Activated T-helper 2 cell treated with anti-CD3 and anti-CD28 coated beads, Interferon-gamma antibody, Interleukin-2, Interleukin-4, amounts not matched to agents 10 μg/mL and 5 μg/mL and 100 μg/mL, durations not matched to agents 14 hours and 24 hours and 36 hours (primary cell): ENCODE measurements at places on chromosomes 5 and 9. TPM values are rescaled to one million over a fixed set of nuclear protein-coding genes. Genes with fewer than 3 reads are reported as not detected.

PCDHGC5 gene
- not detected in 2 replicates for total RNA-seq

DNA sequence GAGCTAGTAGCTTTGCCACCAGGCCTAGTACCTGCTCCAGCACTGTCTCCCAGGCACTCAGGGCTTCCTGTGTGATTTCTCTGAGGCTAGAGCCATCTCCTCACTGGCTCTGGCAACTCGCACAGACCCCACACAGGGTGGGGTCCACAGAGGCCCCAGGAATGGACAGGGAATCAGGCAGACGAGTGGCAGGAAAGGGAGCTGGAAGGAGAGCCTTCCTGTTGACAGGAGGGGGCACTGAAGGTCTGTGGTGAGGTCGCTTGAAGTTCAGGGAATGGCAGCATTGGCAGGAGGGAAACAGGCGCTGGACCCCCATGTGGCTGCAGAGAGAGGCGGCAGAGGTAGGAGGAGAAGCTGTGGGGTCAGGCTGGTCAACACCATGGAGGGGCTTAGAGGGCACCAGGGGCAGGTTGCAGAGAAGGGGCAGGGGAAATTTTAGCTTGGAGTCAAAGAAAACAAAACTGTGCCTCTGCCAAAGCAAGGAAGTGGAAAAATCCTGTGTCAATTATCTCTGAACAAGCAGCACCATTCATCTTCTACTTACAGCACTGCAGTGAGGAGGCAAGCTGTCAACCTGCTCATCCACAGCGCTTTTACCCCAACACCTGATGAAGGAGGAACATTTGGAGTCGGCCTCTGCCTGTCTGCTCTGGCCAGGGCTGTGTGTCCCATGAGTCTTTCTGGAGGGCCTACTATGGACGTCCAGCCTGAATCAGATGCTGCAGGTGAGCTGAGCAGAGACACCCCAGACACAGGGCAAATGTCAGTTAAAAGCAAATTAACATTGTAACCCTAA lies 270.2 kb downstream of the FSTL4 start:
- no peak for DNase-seq

- DNase-seq: no peak
Observed at GRCh38 chr9:104779946-104780535, 16.1 kb downstream of the NIPSNAP3B start.

TAF11L10 gene
- total RNA-seq: not detected in 2 replicates

DNA sequence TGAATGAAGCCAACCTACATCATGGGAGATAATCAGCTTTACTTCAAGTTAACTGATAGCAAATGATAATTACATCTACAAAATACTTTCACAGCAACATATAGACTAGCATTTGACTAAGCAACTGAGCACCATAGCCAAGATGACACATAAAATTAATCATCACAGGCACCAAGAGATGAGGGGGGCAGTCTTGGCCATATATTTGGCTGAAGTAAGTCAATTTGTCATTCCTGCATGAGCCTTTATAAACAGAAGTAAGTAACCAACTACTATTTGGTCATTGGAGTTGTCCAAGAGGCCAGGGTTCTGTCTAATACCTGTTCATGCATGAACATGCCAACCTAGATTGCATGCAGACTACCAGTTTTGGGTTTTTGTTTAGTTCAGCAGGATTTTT lies 53.6 kb downstream of the PDCD1LG2 start:
- no peak for DNase-seq

DMAC1 gene
- 50.5 and 51.0 TPM in 2 replicates for total RNA-seq

DNA sequence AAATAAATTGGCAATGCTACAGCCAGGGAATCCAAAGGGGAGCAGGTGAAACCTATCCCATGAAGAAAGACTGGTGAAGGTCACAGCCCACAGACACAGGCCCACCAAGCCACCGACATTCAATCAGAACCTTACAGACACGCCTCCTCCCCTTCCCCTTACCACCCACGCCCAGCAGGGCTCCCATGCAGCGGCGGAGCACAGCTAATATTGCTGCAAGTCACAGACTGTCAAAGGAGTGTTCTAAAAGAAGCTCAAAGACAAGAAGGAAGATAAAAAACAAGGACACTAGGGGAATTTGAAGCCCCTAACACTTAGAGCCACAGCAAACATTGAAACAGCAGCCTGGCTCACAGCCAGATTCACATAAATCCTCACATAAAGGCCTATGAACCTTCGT lies 91.2 kb downstream of the MED10 start:
- no peak for DNase-seq

DNA sequence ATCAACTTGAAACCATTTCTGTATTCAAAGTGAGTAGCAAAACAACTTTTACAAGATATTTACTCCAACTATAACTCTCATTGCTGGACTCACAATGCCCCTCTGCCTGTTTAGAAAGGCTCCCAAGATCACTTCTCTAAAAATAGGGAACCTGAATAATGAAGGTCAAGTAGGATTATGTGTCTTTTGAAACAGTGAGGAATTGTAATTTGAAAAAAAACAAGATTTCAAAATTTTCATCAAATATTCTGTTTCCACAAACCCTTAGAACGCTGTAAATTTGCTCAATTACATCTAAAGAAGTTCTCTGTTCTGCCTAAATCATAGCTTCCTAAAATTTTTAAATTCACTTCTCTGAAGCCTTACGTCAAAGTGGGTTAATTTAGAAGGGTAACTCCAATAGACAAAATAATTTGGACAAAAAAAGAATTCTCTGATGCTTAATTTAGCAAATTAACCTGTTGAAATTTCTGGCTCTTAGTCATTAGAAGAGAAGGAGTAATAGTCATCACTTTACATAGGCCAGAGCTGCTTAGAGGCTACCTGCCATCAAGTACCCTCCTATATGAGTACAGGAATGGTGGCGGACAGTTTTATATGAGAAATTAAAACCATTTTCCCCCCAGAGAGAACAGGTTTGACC lies 4.0 kb downstream of the ELL2 start:
- DNase-seq: no peak

- DNase-seq: no peak
Observed at GRCh38 chr5:81817086-81817485, 66.2 kb upstream of the SSBP2 start.

HEMGN gene
- total RNA-seq: 0.41 and 0.78 TPM in 2 replicates

GRAMD2B gene
- total RNA-seq: 8.4 and 8.8 TPM in 2 replicates

DNA sequence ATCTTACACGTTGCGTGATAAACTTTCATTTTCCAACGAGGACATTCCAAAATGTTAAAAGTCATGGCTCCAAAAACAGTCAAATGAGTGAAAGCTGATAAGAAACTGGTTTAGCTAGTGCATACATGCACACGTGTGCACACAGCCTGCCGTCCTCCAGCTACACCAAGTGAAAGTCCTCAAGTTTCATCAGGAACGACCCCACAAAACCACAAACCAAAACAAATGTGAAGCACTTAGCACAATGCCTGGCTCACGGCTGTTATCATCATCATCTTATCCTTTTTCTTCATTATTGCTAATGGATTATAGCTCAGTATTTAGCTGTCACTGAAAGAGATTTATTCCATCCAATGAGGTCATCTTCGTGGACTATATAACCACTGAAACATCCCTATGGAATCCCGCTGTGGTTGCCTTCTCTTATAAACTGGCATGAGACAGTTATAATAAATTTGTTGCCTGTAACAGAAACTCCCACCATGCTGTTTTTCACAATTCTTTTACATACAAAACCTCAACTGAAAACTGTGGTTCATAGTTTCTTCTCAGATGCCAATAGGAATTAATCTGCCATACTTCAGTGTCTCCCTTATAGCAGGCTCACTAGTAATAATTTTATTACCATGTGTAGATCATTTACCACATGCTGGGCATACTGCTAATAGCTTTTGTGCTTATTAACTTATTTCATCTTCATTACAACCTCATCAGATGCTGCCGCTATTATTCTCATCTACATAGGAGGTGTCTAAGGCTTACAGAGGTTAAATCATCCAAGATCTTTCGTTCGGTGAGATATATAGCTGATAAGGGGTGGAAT lies 56.1 kb downstream of the SAXO1 start:
- no peak for DNase-seq

GRCh38 chr5:56311306-56311905 lies 78.3 kb upstream of the ANKRD55 start:
- DNase-seq: no peak

DNA sequence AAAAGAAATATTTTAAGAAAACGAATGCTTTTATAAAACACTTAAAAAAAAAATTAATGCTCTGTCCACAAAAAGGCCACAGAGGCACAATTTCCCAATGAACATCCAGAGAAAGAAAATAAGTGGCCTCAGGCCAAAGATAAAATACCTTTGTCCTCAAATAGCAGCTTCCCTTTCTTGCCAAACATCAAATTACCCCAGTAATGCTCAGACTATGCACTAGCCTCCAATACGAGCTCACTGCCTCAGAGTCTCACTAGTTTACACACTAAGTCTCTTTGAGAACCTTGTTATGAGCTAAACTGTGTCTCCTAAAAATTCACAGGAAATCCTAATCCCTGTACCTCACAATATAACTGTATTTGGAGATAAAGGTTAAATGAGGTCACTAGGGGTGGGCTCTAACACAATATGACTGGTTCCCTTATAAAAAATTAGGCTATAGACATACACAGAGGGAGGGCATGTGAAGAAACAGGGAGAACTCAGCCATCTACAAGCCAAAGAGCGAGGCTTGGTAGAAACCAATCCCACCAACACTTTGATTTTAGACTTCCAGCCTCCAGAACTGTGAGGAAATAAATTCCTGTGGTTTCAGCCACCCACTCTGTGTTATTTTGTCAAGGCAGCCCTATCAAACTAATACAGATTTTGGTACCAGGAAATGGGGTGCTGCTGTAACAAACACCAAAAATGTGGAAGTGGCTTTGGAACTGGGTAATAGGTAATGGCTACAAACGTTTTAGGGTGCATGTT lies 4.4 kb downstream of the MPDZ start:
- no peak for DNase-seq

SKP1 gene
- total RNA-seq: 254 and 257 TPM in 2 replicates

GRCh38 chr9:130304116-130304515 lies 38.6 kb downstream of the HMCN2 start:
- no peak for DNase-seq

DNA sequence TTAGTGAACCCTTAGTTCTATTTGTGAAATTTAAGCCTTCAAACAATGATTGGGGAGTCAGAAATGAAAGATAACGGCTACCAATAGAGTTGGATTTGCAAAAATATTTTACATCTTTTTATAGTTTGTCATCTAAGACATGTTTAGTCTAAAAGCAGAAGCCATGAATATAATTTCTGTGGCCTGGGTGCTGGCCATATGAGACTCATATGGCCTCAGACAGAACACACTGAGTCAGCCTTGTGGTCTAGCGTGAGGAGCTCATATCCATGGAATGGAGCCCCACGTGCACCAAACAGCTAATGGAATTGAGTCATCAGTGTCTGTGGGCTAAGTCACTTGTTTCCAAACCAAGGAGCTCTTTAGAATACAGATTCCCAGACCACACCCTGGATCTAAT lies 240.7 kb upstream of the NREP start:
- DNase-seq: no peak

DNA sequence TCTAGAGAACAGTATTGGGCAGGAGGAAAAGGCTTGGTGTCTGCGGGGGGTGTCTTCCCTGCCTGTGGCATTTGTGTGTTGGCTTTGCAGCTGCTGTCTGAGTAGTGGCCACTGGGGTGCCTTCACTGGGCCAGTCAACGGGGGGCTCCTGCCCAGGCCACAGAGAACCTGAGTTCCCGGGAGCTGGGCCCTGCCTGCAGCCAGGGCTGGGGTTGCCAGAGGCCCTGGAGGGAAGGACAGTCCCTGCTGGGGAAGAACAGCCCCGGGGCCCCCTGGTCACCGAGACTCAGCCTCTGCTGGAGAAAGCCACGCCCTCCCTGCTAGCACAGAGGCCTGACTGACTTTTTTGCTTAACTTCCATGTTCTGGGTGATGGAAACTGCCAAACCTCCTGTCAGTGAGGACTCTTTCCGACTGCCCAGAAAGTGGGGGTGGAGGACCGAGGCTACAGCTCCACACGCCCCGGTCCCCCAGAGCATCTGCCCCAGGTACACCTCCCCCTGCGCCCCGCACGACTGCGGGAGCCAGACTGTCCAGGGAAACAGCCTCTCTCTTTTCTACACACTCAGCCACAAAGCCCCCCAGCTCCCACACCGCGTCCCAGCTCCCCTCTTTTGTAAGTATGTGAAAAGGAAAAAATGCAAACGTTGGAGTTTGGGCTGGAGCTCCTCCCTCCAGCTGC lies 133.4 kb downstream of the DAB2IP start:
- no peak for DNase-seq

ZNF367 gene
- 19.5 and 19.6 TPM in 2 replicates for total RNA-seq

DNA sequence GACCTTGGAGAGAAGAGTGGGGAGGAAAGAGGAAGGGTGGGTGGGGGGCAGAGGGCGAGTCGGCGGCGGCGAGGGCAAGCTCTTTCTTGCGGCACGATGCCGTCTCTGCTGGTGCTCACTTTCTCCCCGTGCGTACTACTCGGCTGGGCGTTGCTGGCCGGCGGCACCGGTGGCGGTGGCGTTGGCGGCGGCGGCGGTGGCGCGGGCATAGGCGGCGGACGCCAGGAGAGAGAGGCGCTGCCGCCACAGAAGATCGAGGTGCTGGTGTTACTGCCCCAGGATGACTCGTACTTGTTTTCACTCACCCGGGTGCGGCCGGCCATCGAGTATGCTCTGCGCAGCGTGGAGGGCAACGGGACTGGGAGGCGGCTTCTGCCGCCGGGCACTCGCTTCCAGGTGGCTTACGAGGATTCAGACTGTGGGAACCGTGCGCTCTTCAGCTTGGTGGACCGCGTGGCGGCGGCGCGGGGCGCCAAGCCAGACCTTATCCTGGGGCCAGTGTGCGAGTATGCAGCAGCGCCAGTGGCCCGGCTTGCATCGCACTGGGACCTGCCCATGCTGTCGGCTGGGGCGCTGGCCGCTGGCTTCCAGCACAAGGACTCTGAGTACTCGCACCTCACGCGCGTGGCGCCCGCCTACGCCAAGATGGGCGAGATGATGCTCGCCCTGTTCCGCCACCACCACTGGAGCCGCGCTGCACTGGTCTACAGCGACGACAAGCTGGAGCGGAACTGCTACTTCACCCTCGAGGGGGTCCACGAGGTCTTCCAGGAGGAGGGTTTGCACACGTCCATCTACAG lies 760 bp downstream of the NPR3 start:
- no peak for DNase-seq

- peak; percentile 71 for DNase-seq
Observed at GRCh38 chr9:92963831-92964606, 16.7 kb downstream of the FGD3 start.

DNA sequence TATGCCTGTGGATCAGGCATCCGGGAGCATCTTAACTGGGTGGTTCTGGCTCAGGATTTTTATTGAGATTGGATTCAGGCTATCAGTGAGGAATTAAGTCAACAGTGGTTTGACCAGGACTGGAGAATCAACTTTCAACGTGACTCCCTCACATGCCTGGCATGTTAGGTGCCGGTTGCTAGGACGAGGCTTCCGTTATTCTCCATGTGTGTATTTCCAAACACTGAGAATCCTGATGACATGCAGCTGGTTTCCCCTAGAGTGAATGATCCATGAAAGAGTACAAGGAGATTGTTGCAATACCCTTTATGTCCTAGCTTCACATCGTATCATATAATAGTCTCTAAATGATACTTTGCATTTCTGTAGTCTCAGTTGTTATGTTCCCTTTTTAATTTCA lies 529.2 kb downstream of the ANXA1 start:
- DNase-seq: no peak

BARHL1 gene
- total RNA-seq: not detected in 2 replicates

- no peak for DNase-seq
Observed at GRCh38 chr9:117377046-117377445, 37.8 kb downstream of the ASTN2 start.

PCDHA10 gene
- total RNA-seq: not detected in 2 replicates

GABRB2 gene
- total RNA-seq: not detected in 2 replicates

- DNase-seq: no peak
Observed at GRCh38 chr5:111853748-111854147, 96.8 kb upstream of the NREP start.

GRCh38 chr9:84573083-84573482 lies 96.4 kb upstream of the NTRK2 start:
- no peak for DNase-seq
